Activated T-cell treated with anti-CD3 and anti-CD28 coated beads for 1 hour (primary cell): ENCODE measurements at places on chromosomes 4 and X.

DNA sequence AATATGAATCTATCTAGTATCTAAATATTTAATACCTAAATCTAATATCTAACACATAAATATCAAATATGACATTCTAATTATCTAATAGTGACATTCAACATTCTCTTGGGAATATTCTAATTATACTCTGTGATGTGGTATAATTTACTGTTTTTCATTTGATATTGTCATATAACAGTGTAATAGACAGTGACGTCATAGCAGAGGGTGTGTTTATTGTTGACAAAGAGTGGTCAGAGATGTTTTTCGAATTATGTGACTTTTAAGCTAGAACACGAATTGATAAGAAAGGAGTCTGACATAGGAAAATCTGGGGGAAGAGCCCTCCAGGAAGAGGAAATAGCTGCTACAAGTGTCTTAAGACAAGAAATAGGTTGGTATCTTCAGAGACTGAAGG is 5.9 kb upstream of the MAGEC3 start:
- DNase-seq: no peak

DNA sequence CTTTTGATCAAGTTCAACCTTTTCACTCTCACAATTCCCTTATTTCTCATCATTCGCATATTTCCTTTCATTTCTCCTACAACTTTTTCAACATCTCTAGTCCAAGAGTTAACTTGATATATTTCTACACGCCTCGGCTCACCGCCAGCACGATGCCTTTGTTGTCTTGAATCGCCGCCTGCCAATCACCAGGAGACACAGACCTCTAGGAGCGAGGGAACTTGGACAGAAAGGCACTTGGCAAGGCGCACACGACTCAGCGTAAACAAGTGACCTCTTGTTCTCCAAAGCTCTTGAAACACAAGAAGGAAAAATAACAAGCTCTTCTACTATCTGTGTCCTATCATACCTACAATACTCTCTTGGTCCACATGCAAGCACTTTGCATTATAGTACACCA is 27.1 kb upstream of the RBMX start:
- DNase-seq: no peak

DNA sequence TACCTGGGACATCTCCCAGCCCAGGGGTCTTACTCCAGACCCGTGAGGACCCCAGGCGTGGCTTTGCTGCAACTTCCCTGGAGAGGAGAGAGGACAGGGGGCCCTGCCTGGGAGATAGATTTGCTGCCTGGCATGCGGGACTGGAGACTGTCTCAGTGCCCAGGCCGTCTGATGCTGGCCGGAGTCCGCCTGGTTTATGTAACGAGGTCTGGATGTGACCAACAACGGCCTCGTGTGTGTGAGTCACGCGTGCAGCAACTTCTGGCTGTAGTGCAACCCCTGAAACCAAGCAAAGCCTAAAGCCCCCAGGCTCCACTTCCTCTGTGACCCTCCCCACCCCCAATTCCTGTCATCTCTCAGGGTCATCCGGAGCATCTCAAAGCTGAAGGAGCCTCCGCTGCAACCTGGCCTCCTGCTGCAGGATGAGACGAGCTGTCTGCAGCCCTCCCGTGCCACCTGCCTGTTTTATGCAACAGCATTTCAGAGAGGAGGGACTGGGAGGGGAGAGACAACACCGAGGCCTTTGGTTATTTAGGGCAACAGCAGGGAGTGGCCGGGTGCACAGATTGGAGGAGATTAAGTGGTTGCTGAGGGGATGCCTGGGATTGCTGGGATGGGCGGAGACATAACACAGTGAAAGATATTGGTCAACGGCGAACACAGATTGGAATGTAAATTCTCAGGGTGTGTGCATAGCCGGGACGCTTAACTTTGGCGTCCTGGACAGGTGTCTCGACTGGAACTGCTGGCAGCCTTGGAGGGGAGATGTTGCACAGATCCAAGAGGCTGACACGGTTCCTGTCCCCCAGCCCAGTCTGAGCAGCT is 16.0 kb downstream of the XG start:
- no peak for DNase-seq

DNA sequence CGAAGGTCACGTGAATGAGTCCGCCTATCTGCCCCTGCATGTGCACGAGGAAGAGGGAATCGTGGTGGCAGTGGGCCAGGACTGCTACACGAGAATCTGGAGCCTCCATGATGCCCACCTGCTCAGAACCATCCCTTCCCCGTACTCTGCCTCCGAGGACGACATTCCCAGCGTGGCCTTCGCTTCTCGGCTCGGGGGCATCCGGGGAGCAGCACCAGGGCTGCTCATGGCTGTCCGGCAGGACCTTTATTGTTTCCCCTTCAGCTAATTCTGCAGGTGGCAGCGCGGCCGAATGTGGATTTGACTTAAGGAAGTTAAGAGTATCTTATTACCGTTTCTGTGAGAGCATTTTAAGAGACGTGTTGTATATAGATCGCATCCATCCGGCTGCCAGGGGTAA is 1.2 kb downstream of the DCAF4L1 start:
- DNase-seq: no peak

DNA sequence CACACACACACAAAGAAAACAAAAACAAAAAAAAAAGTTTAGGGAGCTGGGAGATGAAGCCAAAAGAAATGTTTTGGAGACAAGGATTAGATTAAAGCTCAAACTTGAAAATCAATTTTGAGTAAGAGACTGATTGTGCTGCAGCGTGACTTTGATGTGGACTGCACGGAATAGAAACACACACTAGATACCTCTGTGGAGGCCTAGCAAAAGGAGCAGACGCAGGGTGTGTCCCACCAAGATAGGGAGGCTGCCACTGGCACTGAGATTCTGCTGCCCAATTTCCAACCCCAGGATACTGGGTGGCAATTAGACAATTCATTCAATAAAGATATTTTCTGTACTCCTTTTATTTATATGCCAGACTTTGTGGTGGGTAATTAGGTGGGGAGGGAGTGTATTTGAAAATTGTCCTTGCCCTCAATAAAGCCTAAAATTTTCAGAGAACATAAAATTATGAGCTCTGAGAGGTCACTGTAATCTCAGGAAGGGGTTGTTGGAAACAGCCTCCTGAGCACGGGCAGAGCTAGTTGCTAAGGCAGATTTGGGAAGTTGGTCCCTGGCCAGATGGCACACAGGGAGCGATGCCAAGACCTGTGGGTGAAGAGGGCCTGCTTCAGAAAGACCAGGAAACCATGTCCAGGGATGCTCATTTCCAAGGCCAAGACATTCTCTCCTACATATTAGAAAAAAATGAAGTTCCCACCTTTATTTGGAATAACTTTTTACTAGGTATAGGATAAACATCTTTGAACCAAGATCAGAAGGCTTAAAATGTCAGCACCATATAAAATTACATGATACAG is 1.9 kb upstream of the PPP3CA start:
- no peak for DNase-seq

DNA sequence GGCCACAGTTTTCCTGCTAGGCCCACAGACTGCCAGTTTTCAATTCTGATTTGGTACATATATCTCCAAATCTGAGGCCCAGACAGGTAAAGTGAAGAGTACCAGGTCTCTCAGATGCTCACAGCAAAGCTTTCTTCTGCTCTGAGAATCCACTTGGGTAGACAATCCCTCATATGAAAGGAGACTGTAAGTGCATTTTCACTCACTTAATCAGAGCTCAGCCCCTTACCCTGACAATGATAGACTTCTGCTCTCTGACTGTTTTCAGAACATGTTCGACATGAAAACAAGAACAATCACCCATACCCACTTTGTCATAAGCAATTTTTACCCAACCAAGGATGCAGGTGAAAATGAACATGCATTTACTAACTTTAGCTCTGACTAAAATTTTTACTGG is 7.1 kb downstream of the GPRIN3 start:
- DNase-seq: no peak

GRCh38 chrX:137945470-137945869 is 379.5 kb downstream of the ZIC3 start:
- no peak for DNase-seq

- DNase-seq: no peak
These were observed 66.1 kb downstream of the SOWAHB start for GRCh38 chr4:76831711-76832373.

DNA sequence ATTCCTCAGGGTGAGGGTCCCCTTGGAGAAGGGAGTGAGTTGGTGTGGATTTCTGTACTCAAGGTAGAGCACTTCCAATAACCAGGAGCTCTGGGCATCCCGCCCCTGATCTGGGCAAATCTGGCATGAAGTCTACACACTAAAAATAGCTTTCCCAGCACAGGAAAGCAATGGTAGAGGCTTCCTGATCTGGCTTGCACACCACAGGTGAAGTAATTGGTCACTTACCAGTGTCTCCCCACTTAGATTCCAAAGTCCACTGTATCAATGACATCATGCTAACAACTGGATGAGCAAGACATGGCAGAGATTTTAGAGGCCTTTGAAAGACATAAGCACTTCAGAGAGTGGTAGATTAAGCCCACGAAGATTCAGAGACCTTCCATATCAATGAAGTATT is 17.8 kb upstream of the IDS start:
- DNase-seq: no peak

DNA sequence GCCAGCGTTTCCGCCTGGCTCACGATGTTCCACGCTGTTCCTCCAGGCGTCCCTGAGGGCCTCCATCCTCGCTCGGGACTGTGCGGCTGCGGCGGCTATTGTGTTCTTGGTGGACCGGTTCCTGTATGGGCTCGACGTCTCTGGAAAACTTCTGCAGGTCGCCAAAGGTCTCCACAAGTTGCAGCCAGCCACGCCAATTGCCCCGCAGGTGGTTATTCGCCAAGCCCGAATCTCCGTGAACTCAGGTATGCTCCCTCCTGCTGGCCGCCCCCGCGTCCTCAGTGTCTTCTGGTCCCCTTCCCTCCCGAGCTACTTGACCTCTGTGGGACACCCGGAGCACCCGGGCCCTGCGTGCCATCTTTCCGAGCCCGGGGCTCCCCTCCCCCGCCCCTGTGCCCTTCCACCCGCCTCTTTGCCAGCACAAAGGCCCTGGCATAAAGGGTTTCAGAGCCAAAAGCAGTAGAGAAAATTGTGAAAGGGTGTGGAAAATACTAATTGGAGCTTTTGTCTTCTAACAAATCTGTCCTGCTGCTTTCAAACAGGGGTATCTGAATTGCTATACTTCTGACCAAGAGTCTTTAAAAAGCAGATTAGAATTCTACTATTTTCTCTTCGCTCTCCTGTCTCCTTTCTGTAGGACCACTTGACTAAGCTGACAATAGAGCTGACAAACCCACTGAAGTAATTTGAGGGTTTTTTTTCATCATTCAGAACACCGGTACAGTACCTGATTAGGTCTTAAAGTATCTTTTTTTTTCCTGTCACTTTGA is 104.0 kb downstream of the NEUROG2 start:
- DNase-seq: no peak

GRCh38 chr4:114334884-114335330 is 263.7 kb upstream of the UGT8 start:
- no peak for DNase-seq

- no peak for DNase-seq
These were observed 433.0 kb downstream of the PCDH10 start for GRCh38 chr4:133581996-133582619.

GRCh38 chr4:35982318-35982717 is 262.0 kb downstream of the ARAP2 start:
- no peak for DNase-seq

- DNase-seq: no peak
These were observed 26.4 kb upstream of the SCML1 start for GRCh38 chrX:17710871-17711301.

- no peak for DNase-seq
These were observed 56.1 kb downstream of the FAM13A start for GRCh38 chr4:89000844-89001360.

GRCh38 chr4:185700048-185700447 is 111.9 kb downstream of the SORBS2 start:
- no peak for DNase-seq

- DNase-seq: no peak
These were observed 1028.9 kb upstream of the INTU start for GRCh38 chr4:126603825-126604224.

- no peak for DNase-seq
These were observed 17.6 kb downstream of the OFD1 start for GRCh38 chrX:13752141-13752540.

DNA sequence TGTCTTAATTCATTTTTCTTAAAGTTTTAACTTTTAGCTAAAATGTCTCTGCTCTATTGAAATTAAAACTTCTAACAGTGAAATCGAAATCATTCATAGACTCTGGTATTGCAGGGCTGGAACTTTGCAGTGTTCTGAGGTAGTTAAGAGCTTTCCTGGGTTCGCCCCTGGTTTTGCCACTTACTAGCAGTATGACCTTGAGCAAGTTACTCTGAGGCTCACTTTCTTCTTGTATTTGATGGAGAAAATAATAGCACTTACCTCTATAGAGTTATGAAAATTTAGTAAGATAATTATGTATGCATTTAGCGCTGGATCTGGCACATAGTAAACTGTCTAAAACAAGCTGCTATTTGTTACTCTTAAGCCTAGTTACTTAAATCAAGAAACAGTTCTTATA is 1.7 kb downstream of the SLAIN2 start:
- no peak for DNase-seq

GRCh38 chr4:105895583-105896460 is 551 bp downstream of the NPNT start:
- DNase-seq: no peak

DNA sequence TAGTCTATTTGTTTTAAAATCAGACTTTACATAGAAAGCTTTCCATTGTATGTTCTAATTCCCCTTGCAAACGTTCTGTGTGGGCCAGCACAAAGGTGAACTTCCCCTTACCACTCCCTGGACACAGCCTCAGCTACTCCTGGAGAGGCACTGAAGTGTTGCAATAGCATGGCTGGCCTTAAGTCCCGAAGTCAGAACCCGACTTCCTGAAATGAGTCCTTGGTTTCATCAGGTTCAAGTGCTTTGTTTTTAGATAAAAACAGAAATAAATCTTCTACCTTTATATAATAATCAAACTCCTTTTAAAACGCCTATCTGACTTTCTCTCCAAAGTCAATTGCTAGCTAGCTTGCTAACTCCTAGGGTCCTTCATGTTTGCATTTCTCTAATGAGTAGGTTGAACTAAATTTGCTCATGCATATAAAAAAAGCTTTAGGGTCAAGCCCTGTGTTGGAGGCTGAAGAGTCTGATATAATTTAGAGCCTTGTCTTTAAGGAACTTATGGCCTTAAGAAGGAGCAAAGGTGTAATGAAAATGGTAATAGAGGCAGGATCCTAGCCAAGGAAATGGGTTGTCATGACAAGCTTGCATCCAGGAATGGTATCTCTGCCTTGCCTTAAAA is 9.0 kb downstream of the BMP3 start:
- DNase-seq: no peak

GRCh38 chrX:116618546-116618945 is 155.8 kb upstream of the CT83 start:
- no peak for DNase-seq

- no peak for DNase-seq
These were observed 40.9 kb upstream of the PRDM8 start for GRCh38 chr4:80156410-80156809.

- no peak for DNase-seq
These were observed 49.5 kb downstream of the HELQ start for GRCh38 chr4:83405844-83406816.
